Stimulated activated CD8-positive, alpha-beta memory T cell treated with anti-CD3 and anti-CD28 coated beads, Interleukin-2, amount 100 ng/mL, for 48 hours (primary cell): ENCODE measurements at places on chromosomes 11 and 22.

DNA sequence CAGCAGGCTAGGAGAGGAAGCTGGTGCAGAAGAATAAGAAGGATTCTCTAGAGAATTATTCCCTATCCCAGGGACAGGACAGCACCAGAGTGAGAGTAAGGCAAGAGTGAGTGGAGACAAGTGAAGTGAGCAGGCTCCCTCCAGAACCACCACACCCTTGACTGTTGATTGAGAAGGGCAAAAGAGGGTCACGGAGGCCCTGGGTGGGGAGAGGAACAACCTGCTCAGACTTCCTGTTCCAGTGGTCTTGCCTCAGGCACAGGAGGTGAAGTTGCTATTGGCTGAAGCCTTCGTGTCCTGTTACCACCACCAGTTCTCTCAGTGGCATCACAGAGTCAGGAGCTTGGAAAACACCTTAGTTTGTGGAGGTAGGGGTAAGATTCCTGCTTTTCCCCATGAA, 51.7 kb upstream of the CCDC89 start:
- DNase-seq = no peak

- no peak for DNase-seq
Observed at GRCh38 chr11:24496386-24496735, 492 bp upstream of the LUZP2 start.

DNA sequence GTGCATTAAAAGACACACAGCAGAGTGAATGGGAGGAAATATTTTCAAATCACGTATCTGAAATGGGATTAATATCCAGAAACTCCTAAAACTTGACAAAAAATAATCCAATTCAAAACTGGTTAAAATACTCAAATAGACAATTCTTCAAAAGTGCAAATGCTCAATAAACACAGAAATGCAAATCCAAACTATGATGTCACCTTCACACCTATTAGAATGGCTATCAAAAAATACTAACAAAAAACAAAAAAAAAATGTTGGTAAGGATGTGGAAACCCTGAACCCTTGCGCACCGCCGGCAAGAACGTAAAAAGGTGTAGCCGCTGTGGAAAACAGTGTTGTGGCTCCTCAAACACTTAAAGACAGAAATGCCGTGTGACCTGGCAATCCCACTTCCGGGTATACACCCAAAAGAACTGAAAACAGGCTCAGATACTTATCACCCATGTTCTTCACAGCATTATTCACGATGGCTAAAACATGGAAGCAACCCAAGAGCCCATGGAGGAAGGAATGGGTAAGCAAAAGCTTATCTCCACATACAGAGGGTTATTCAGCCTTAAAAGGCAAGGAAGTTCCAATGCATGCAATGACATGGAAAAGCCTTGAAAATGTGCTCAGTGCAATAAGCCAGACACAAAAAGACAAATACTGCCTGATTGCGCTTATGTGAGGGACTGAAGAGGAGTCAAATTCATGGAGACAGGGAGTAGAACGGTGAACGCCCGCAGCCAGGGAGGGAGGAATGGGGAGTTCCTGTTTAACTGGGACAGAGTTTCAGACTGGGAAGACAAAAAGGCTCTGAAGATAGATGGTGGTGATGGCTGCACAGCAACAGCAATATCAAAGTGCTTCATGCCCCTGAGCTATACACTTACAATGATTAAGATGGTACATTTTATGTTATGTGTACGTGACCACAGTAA, 19.6 kb downstream of the BRD1 start:
- DNase-seq = no peak

DNA sequence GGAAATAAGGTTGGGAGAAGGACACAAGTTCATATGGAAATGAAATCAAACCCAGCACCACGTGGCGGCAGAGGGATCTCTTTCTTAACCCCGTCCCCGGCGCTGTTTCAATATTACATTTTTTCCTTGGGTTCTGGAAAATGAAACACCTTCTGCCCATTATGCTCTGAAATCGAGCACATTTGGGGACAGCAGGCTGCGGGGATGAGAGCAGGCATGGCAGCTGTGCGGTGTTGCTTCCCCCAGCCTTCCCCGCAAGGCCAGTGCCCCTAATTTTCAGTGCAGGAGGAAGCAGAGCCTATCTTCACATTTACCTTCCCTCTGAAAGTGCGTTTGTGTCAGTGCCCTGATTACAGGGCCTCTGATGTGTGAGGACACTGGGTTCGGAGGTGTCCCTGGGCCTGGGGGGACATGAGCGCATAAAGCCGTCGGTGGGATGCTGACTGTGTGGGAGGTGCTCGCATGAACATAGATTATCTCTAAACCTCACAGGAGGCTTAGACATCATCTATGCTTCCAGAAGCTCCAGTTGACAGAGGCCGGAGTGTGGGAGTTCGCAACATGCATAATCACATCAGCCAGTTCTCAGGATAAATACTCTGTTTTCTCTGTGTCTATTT, 921.3 kb downstream of the BRD1 start:
- DNase-seq = no peak

- no peak for DNase-seq
Observed at GRCh38 chr11:30786256-30787110, 200.3 kb upstream of the MPPED2 start.

- DNase-seq = no peak
Observed at GRCh38 chr11:132349811-132350733, 979.7 kb downstream of the NTM start.
